ENCODE measurements at places on chromosomes 2 and 18.

DNA sequence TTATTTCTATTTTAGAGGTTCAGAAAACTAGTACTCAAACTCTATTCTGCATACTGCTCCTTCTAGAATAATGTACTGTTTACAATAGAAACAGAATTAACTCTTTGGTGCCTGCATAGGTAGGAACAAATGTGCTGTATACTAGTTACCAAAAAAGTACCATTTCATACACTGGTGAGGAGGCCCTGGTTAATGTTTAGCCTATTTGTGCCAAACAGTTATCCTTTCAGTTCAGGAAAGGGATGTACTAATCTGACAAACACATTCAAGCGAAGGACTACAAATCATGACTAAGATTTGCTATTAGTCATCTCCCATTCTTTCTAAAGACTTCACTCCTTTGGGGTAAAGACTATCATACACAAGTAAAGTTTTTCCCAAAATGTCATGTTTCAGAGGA lies 47.4 kb downstream of the EXOC6B start:
- no peak for DNase-seq

- DNase-seq: no peak
Measured at GRCh38 chr2:197799068-197799467, 5.3 kb upstream of the PLCL1 start.

GRCh38 chr2:12457831-12458230 lies 258.9 kb upstream of the TRIB2 start:
- no peak for DNase-seq

GRCh38 chr2:34997779-34998178 lies 1357.8 kb upstream of the CRIM1 start:
- DNase-seq: no peak

DNA sequence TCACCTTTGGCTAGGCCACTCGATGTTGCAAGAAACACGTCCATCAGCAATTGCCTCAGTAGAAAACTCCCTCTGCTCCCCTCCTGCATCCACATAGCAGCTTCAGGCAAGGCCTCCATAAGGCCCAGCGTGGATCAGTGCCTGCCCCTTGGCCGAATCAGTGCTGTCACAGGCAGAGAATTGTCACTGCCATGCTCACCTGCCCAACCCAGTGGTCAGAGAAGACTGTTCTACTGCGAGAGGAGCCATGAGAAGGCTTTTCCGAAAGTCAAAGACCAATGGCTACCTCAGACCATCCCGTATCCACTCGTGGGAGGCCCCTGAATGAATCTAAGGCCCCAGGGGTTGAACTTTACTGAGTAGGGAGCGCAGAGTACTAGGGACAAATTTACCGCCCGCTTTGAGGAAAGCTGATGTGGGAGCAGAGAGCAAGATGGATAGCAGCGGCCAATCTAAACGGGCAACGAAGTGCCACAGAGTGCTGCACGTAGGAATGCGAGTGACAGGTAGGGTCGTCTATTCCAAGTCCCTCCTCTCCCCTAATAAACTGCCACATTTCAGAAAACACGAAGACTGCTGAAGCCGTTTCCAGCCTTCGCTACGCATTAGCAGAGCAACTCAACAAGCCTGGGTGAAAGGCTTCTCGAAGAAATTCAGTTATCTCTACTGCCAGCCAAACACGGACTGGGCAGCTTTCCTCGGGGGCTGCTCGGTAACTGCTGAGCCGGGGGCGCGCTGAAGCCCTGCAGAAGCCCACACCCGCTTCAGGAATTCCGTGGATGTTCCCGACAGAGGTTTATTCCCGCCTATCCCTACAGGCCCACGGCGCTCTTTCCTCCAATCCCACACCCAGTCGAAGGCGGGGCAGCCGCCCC lies 968 bp upstream of the RALBP1 start:
- no peak for DNase-seq

DNA sequence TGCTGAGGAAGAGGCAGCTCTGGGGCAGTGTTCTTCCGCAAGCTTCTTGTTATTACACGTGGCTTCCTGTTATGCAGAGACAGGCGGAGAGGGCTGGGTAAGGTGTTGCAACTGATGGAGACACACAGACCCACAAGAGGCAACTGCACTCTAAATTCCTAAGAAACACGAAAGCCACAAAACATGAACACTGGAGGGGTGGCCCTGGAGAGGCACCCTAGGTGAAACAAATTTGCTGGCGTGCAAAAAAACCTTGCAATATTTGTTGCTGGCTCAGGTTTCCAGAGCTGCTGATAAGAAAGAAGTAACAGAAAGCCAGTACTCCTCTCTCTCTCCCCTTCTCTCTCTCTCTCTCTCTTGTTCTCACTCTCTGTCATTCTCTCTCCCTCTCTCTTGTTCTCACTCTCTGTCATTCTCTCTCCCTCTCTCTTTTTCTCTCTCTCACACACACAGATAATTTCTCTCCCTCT lies 31.8 kb downstream of the ARHGAP25 start:
- DNase-seq: peak; percentile 54

GRCh38 chr2:60958361-60958760 lies 59.2 kb upstream of the PEX13 start:
- no peak for DNase-seq

DNA sequence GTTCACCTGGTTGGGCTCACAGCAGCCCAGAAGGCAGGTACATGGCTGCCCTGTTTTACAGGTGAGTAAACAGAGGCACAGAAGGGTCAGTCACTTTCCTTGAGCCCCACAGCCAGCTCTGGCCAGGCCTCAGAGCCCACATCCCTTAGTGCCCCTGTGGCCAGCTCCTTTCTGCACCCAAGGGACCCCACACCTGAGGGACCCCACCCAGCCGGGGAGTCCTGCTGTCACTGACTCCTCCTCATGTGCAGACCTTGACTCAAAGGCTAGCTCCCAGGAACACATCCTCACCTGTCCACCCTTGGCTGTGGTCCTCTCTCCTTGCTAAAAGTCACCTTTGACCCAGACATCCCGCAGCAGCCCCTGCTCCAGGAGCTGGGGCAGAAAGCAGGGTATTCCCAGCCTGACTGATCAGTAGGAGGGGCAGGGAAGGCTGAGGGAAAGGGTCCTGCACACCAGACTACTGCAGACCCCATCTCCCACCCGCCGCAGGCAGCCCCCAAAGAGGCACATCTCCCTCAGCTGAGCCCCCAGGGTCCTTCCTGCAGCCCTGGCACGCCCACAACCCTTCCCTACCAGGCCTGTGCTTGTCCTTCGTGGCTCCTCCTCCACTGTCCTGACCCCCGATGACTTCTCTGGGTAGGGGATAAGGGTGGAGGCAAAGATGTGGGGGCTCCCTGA lies 9.8 kb upstream of the ARHGEF4 start:
- no peak for DNase-seq

- no peak for DNase-seq
Measured at GRCh38 chr2:196123679-196124373, 47.6 kb downstream of the STK17B start.

- DNase-seq: no peak
Measured at GRCh38 chr2:119724656-119725485, 34.9 kb upstream of the PTPN4 start.

DNA sequence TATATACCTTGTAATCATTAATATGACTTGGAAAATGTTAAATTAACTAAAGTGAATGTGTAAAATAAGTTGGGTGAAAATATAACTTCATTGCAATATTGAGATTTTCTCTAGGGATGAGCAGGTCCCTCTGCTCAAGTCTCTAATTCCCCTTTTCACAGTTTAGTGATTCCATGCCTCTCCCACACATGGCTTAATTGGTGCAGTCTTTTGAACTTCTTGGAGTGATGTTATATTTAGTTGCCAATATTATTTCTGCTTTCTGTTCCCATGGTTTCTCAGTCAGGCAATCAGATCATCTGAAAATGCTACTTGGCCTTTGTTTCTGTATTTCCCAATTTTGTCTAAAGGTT lies 233.7 kb upstream of the SPOPL start:
- no peak for DNase-seq

GRCh38 chr2:43115881-43116280 lies 110.5 kb downstream of the ZFP36L2 start:
- no peak for DNase-seq

DNA sequence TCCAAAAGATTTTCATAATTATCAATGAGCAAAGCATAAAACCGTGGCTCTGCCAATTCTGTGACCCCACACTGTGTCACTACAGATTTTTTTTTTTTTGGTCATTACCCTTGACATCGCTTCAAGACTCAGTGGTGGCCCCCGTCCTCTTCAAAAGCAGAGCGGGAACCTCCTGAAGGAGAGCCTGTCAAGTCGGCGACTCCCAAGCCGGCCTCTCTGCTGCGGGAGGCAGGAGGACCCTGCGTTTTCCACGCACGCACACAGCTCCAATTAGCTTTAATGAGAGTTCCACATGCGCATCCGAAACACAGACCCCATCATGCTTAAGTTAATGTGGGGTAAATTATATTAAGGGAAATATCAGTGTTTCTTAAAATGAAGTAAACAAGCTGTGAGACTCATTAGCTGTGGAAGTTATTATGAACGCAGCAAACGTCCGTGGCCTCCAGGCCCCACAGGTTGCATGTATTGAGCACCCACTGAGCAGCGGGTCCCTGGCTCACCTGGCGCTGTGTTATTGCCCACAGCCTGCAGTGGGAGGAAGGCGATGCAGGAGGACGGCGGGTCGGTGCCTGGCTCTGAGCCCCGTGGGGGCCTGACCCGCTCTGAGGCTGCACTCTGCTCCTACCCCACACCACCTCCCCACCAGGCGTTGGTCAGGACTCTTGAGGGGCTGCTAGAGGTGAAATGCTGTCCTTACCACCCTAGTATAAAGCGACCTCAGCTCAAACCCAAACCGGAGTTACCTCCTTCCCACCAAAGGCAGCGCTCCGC lies 181.0 kb upstream of the SALL3 start:
- no peak for DNase-seq

- DNase-seq: no peak
Measured at GRCh38 chr2:199085261-199085660, 372.5 kb downstream of the SATB2 start.

GRCh38 chr2:159677654-159678053 lies 34.7 kb upstream of the MARCHF7 start:
- DNase-seq: no peak

GRCh38 chr18:78431606-78432005 lies 548.0 kb upstream of the SALL3 start:
- no peak for DNase-seq

DNA sequence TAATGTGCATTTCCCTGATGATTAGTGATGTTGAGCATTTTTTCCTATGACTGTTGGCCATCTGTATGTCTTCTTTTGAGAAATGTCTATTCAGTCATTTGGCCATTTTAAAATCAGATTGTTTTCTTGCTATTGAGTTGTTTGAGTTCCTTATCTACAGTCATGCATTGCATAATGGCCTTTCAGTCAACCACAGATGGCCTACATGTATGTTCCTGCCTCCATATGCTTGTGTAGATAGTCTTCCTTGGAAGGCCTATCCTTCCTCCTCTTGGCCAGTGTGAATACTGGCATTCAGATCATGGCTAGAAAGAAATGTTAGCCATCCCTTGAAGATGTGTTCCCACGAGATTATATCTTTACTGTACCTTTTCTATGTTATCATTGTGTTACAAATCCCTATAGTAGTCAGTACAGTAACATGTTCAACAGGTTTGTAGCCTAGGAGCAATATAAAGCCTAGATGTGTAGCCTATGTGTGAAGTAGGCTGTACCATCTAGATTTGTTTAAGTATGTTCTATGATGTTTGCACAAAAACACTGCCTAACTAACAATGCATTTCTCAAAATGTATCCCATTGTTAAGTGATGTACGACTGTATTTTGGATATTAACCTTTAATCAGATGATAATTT lies 65.6 kb upstream of the CD302 start:
- DNase-seq: no peak

- no peak for DNase-seq
Measured at GRCh38 chr18:4704781-4705180, 249.7 kb upstream of the DLGAP1 start.

- DNase-seq: no peak
Measured at GRCh38 chr2:218993345-218994315, at the start of gene CRYBA2. CRYBA2 (minus strand) TSS chr2:218993422; CDS start chr2:218993176, 246 bp downstream.

DNA sequence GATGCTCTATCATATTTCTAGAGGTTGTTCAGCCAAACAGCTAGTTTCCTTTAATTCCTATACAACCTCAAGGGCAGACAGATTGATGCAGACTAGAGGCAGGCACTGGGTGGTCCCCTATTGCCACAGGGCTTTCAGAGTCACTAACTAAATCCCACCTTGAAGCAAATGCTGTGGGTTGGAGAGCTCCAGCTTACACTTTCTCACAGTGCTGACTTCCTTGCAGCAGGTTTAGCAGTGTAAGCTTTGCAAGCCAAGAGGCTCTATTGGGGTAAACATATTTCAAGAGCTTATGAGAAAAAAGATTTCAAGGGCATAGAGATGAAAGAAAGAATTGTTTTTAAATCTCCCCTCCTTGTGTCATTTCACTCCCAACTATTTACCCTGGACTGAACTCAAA lies 366.5 kb upstream of the CRIM1 start:
- no peak for DNase-seq

DNA sequence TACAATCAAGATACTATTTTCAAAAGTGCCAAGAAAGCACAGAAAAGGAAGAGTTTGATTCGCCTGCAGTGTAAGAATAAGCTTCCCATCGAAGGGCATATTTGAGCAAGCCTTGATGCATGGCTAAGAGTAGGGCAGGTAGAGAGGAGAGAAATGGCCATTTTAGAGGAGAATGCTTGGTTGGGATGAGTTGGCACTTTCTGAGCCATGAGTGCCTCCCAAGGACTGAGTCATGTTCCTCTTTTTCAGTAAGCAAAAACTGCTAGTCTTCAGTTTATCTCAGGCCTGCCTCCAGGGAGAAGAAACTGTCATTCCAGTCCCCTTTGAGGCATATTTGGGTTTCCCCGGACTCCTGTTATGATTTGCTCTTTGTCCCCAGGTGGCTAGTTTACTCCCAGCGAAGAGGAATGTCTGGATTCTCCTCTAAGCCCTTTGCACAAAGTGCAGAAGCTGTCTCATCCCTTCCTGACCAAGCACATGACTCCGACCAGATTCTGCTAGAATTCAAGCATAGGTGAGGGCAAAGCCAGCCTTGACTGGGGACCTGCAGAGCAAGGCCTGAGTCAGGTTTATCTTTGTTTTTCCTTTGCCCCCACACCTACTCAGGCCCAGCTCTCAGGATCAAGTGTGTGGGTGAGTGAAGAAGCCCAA lies 115.2 kb downstream of the TTC32 start:
- DNase-seq: no peak

DNA sequence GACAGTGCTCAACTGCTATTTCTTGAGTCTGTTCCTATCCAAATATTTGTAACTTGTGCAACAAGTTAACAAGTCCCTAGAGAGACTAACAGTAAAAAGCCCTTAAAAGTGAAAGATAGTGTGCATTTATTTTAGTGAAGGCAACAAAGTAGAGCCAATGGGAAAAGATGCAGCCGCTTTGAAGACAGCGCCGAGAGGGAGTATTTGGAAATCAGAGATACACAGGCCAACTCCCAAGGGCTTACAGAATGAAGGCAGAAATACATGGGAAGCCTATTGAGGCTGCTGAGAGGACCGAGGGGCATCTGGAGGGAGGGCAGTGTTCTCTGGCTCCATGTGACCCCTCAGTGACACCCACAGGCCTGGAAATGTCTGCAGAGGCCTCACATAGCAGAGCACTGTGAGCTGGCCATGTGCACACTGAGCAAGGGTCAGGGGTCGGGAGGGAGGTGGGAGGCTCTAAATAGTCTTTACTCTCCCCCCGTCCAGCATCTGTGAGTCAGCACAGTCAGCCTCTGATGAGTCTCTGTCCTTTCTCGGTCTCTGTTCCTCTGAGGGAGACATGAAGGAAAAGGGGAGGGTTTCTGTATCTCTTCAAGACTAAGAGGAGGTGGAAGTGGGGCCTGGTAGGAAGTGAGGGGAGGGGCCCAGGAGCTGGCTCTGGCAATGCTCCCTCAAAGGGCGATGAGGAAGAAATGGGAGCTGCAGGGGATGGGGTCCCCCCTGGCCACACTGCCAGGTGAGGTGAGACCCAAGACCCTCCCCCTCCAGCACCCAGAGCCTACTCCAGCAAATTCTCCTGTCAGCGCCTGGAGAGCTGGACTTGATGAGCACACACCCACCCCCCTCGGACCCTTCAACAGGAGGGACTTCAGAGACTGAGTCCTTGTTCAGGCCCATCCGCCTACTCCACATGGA lies 133.6 kb downstream of the SP3 start:
- DNase-seq: no peak
